ENCODE measurements at places on chromosomes 3 and 15. TPM values are rescaled to one million over a fixed set of nuclear protein-coding genes. Genes with fewer than 3 reads are reported as not detected.
A peak's percentile ranks its signal among the peaks of the same experiment; 100 is the strongest.

DNA sequence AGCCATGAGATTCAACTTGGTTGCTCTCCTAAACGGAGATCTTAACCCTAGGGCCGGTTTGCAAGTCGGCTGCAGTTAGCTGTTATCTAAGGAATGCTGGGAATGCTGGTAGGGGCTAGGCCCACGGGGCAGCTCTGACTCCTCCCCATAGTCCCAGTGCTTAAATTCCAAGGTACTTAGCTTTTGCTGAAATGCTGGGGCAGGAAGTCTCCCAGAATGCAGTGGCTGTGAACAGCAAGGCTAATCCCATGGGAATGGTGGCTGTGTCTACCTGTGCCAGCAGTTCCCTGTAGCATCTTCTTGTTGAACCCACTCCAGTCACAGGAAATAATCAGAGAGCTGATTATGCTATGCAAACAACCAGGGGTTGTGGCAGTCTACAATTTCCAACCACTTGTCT is 102.5 kb upstream of the TJP1 start:
- DNase-seq: peak; percentile 32

DNA sequence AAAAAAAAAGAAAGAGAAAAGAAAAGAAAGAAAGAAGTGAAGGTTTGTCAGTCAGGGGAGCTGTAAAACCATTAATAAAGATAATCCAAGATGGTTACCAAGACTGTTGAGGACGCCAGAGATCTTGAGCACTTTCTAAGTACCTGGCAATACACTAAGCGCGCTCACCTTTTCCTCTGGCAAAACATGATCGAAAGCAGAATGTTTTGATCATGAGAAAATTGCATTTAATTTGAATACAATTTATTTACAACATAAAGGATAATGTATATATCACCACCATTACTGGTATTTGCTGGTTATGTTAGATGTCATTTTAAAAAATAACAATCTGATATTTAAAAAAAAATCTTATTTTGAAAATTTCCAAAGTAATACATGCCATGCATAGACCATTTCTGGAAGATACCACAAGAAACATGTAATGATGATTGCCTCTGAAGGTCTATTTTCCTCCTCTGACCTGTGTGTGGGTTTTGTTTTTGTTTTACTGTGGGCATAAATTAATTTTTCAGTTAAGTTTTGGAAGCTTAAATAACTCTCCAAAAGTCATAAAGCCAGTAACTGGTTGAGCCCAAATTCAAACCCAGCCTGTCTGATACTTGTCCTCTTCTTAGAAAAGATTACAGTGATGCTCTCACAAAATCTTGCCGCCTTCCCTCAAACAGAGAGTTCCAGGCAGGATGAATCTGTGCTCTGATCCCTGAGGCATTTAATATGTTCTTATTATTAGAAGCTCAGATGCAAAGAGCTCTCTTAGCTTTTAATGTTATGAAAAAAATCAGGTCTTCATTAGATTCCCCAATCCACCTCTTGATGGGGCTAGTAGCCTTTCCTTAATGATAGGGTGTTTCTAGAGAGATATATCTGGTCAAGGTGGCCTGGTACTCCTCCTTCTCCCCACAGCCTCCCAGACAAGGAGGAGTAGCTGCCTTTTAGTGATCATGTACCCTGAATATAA is 2.0 kb downstream of the B2M start:
- DNase-seq: no peak

GRCh38 chr3:55725681-55726500 is 238.8 kb upstream of the WNT5A start:
- no peak for DNase-seq

- no peak for DNase-seq
Observed at GRCh38 chr3:113304856-113305540, 93.6 kb downstream of the BOC start.

DNA sequence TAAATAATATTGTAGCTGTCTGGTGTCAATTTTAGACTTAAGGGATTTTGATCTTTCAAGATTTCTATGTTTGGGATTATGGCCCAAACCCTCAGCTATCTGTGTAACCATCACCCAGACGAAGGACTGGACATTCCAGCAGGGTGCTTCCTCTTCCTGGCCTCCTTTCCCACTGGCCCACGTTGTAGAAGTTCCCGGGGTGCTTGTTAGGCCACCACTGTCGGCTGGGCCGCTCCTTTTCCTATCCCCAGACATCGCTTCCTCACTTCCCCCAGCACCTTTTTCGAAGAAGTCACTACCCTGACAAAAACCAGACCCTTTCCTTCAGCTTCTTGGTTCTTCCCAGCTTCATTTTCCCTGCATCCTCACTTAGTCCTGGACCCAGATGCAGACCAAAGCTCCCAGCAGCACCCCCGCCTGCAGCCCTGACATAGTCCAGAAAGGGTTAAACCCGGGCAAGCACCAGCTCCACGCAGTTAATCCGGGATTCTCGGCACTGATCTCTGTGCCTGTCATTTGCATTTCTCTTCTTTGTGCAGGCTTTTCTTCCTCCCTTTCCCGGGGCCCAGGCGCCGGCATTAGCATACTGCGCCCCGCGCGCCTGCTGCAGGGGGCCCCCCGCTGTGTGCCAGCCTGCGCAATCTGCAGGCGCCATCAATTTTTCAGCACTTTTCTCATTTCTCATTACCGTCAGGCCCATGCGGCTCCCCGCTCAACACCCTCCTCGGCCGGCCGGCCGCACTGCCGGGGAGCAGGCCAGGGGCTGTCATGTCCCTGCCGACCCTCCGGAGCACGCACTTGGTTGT is 90.6 kb downstream of the ZNF621 start:
- no peak for DNase-seq

DNA sequence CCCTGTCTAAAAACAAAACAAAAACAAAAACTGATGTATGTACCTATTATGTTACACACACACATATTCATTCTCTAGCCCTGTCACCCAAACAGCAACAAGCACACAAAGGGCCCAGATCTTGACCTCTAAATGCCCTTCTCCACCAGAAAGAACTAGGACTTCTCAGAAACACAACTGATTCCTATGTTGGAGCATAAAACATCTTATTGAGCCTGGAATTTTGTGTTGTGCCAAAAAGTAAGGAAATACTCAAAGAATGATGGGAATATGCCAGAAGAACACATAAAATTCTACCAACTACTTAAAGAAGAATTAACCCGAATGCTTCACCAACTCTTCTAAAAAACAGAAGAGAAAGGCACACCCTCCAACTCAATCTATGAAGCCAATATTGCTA is 66.7 kb upstream of the OCA2 start:
- no peak for DNase-seq

DNA sequence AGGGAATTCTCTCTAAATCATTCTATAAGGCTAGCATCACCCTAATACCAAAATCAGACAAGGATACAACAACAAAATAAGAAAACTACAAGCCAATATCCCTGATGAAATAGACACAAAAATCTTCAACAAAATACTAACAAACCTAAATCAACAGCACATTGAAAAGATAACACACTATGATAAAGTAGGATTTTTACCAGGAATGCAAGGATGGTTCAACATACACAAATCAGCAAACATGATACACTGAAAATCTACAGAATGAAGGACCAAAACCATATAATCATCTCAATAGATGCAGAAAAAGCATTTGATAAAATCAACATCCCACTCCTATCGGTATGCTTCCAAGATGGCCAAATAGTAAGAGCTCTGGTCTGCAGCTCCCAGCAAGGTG is 39.5 kb downstream of the ALDH1A2 start:
- no peak for DNase-seq

- no peak for DNase-seq
Observed at GRCh38 chr3:49346797-49347251, 7.0 kb upstream of the USP4 start.

DNA sequence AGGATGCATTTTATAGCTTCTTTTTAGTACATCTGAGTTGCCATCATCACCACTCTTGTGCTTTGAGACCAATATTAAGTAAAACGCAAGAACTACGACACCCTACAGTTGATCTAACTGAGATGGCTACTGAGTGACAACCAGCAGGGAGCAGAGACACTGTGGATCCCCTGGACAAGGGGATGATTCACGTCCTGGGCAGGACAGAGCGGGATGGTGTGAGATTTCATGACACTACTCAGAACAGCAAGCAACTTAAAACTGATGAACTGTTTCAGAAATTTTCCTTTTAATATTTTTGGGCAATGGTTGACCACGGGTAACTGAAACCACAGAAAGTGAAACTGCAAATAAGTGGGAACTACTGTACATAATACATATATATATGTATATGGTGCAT is 299.2 kb downstream of the ADAMTS17 start:
- no peak for DNase-seq

DNA sequence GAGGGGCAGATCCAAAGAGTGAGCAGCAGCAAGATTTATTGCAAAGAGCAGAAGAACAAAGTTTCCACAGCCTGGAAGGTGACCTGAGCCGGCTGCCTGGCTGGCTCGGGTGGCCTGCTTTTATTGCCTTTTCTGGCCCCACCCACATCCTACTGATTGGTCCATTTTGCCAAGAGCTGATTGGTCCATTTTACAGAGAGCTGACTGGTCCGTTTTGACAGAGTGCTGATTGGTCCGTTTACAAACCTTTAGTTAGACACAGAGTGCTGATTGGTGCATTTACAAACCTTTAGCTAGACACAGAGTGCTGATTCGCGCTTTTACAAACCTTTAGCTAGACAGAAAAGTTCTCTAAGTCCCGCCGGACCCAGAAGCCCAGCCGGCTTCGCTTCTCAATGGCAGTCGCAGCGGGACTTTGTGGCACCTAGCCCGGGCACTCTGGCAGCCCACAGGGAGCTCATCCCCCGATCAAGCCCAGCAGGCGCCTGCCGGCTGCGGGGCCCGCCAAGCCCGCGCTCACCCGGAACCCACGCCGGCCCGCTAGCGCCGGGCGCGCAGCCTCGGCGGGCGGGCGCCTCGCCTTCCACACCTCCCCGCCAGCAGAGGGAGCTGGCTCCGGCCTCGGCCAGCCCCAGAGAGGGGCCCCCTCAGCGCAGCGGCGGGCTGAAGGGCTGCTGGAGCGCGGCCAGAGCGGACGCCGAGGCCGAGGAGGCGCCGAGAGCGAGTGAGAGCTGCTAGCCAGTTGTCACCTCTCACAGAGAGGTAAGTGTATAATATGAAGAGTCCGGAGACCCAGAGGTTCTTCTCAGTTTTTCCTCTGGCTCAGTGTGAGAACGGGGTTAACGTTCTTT is 339.2 kb downstream of the CHL1 start:
- peak; percentile 54 for DNase-seq

DNA sequence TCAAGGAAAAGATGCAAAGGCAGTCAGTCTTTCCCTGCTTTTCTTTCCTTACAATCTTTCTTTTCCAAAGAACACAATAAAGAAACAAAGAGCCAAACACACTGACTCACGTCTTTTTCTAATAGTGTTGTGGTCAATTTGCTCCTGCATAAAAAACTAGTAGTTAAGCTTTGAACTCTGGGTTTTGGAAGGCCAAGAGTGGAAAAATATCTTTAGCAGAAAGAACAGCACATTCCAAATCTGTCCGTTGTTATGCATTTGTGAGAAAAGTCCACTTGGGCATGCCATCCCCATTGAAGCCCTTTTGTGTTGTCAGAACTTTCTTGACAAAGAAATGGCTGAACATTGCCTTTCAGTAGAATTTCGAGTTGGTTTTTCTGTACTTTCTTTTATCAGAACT is 18.2 kb downstream of the COL8A1 start:
- no peak for DNase-seq

GRCh38 chr3:15271785-15272381 is 60.5 kb downstream of the SH3BP5 start:
- DNase-seq: peak; percentile 60

DNA sequence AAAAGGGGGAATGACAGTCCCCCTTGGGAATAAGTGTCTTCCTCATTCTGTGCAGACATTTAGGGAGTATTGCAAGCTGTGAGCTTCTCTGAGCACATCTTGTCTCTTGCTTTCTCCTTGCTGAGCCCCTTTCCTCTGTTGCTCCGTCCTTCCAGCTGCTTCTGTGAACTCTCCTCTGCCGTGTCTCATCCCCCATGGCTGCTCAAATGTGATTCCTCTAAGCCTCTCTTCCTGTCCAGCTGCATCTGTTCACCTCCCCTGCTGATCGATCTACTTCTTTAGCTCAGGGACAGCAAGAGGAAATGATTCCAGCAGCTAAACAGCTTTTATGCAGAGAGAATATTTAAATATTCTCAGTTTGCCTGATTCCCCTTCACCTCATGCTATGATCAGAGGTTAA is 328.0 kb upstream of the DNAJC19 start:
- DNase-seq: no peak

DNA sequence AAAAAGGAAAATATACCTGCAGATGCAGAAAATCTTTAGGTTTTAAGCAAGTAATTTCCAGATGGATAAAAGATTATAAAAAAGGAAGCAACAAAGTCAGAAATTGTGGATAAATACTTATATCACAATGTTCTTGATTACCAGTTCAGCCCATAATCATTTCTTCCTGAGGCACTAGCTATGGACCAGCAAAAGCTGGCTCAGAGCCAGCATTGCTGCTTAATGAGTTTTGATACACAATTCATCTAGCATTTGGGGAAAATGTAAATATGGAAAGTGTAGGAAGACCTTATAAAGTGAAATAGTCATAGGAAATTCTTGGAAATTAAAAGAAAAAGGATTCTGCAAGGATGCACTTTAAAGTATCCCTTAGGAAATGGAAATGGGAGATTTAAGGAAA is 168.3 kb upstream of the GBE1 start:
- DNase-seq: no peak

- DNase-seq: no peak
Observed at GRCh38 chr3:19065027-19065426, 83.3 kb upstream of the KCNH8 start.

DNA sequence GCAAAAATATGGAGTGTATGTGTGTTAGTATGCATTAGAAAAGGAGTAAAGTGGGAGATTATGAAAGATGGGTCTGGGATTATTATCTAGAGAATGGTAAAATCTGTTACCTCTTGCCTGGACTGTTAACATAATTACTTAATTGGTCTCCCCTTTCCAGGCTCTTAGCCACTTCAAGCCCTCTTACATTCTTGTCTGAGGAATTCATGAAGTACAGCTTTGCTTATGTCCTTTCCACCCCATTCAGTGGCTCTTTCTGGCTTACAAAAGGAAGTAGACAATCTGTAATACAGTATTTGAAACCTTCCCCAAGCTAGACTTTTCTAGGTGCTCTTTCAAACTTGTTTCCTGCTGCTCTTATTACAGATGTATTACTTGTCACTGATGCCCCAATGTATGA is 129.8 kb downstream of the MBNL1 start:
- no peak for DNase-seq

GRCh38 chr3:43465109-43465508 is 156.7 kb downstream of the ANO10 start:
- no peak for DNase-seq

- DNase-seq: no peak
Observed at GRCh38 chr15:101137312-101137940, 114.4 kb downstream of the CHSY1 start.

SLC28A2 gene
- not detected for total RNA-seq

IMPDH2 gene
- total RNA-seq: 59.6 TPM

OR5K2 gene
- not detected for total RNA-seq

PROK2 gene
- total RNA-seq: 0.22 TPM

HGD gene
- not detected for total RNA-seq

MRPL3 gene
- total RNA-seq: 58.8 TPM

PGBD4 gene
- total RNA-seq: 1.7 TPM

RAB6B gene
- total RNA-seq: 51.6 TPM

CAV3 gene
- 28.2 TPM for total RNA-seq

IL5RA gene
- total RNA-seq: 0.17 TPM

TRPM1 gene
- not detected for total RNA-seq

Measured in left ventricle myocardium superior (tissue), 1 donor.